Dorsolateral prefrontal cortex (tissue), 122 donors: ENCODE measurements at places on chromosomes 16 and 17.

GRCh38 chr16:68627951-68628425 lies 17.1 kb upstream of the CDH3 start:
- no peak for DNase-seq

DNA sequence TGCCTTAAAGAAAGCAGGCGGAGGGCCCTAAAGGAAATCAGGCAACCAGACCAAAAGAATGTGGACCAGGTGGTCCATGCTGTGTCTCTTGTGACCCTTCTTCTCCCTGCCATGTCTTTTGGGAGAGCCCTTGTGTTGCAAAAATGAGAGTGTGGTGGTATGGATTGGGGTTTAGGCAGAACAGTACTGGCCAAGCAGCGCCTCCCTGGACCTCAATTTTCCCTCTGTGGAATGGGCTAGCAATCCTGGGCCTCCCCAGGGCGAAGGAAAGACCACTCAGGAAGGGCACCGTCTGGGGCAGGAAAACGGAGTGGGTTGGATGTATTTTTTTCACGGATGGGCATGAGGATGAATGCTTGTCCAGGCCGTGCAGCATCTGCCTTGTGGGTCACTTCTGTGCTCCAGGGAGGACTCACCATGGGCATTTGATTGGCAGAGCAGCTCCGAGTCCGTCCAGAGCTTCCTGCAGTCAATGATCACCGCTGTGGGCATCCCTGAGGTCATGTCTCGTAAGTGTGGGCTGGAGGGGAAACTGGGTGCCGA lies 7.6 kb upstream of the NLRC5 start:
- DNase-seq, result no peak

DNA sequence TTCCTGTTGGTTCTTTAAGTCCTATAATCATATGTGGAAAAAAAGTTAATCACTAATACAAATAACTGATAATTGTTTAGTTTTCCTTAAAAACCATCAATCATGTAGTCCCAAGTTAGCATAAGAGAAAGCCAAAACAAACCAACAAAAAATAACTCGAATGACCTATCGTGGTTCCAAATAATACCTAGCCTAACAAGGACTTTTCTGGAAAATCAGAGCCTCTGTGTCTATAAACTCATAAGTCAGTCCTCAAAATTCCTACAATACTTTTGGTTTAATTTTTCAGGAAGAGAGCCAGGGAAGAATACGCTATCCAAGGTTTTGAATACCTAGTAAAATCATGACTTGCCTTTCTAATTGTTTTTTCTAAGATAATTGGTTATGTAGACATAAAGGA lies 975.3 kb upstream of the SOX9 start:
- DNase-seq, result no peak

- DNase-seq, result no peak
These were observed 13.3 kb upstream of the PECAM1 start for GRCh38 chr17:64403881-64404460.

- DNase-seq, result peak; percentile 19
These were observed 18.0 kb downstream of the GRB7 start for GRCh38 chr17:39755554-39756379.

GRCh38 chr16:88936008-88936555 lies 40.9 kb downstream of the CBFA2T3 start:
- no peak for DNase-seq

DNA sequence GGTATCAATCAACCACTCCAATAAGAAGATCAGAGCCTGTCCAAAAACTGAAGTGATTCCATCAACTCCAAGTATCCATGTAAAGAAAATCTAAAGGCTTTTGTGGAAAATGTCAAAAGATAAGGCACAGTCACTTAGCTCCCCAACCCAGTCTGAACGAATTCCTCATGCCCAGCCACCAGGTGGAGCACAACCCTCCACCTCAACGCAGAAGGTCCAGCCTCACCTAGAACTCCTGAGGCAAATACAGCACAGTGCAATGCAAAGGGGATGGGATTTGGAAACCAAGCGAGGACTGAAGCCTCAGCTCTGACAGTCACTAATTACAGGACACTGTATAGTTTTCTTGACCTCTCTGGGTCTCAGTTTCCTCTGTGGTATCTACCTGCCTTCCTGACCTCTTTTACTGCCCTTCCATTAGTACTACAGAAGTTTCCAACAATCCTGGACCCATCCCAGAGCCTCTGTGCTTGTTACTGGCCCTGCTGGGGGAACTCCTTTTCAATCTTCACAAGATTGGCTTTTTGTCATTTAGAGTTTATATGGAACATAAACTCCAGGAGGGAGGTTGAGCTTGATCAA lies 2.0 kb downstream of the NCBP3 start:
- DNase-seq, result no peak

DNA sequence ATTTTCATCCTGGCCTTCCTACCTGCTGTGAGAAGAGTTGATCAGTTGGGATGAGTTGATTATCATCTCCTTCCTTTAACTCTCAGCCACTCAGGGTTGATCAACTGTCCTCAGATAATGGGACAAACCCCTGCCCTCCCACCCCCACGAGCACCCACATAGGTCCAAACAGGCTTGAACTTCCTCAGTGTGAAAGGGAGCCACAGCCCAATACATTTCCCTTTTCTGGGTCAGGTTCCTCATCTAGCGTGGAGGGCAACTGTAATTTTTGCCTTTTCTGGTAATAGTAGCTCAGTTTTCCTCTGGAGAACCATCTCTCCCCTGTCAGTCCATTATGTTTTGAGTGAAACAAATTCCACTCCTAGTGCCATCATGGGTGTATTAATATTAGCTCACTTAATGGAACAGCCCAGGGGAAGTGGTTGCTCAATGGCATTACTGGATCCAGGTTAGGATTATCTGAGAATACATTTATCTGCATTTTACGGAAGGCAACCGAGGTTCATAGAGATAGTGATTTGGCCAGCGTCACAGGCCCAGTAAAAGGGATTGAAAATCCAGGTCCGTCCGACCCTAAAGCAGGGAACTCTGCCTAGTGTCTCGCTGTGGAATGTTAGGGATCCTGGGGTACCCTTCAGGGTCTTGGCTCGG lies 476 bp upstream of the LPCAT2 start:
- DNase-seq, result no peak

DNA sequence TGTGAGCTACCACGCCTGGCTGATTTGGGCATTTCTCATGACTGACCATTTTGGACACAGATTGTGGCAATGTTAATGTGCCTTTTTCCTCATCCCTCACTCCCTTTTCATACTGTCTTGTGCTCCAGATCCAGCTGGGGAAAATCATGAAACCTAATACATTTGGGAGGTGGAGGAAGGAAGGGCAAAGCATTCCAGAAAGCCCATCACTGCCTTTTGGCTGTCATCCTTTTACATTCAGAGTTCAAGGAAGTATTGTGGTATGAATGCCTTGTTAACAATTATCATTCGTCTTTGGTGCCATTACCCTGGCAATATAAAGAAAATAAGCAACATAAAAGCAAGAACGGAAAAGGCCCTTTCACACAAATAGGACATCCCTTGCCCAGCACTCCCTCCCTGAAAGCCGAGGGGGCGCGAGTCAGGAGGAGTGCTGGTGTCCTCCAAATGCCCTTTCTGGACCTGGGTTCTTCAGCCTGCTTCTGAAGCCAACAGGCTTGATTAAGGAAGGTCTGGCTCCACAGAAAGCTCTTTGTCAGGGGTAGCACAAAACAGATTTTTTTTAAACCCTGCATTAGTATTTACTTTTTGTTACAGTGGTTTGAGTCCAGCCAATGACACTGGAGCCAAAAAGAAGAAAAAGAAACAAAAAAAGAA lies 20.1 kb downstream of the NMT1 start:
- DNase-seq, result no peak

DNA sequence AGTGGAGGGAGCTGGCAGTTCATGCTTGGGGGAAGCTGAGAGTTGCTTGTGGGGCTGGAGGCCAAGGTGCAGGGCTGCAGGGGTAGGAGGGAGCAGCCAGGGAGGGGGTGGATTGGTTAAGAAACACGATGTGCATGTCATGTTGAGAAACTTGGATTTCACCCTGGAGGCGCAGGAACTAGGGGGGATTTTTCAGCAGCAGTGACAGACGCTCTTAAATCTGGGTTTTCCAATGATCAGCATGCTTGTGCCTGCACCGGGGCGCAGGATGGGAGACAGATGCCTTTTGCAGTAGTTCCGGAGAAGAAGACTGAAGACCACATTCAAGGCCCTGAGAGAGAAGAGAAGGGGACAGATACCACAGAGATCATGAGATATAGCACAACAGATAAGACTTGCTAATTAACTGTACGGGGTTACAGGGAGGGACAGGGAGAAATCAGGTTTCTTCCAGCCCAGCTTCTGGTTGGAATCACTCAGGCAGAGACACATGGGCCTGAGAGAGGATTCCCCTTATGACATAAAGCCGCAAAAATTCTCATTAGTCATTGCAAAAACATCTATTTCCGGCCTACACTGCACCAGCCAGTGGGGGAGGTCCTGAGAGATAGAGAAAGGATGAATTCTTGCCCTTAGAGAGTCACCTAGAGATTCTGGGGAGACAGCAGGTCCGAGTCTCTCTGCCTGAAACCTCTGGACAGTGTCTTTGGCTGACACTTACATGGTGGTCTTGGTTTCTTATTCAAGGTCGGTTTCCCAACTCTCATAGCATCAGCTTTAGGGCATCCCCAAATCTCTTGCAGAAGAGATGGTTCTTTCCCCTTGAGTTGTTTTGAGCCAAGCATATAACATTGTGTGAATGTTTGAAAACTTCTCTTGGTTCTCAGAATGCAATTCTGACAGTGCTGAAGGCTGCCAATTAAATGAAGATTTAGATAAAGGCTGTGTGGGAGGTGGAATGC lies 27.1 kb downstream of the CDH13 start:
- DNase-seq, result no peak

GRCh38 chr16:64705443-64705842 lies 416.4 kb downstream of the CDH11 start:
- no peak for DNase-seq

DNA sequence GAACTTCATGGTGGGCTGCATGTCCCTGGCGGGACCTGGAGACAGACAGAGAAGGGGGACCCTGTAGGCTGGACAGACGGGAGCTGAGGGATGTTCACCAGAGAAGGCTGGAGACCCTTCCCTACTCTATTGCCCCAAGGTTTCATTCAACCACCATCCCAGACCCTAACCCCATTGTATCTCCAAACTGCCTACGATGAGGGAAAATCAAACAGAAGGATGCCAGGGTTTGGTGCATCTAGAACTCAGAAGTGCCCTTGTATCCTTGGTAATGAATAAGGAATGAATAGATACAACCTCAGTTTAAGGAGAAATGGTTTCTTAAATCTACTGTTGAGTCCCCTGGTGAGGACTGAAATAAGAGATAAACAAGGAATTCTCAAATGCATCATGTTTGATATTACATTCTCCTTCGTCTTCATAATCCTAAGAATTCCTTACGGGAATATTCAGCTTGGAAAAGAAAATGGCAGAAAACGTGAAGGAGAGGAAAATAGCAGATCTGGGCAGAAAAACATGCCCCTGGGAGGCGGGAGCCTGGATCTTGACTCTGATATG lies 16.4 kb downstream of the TNS4 start:
- DNase-seq, result no peak

GRCh38 chr16:75248536-75249380 lies 2.7 kb downstream of the BCAR1 start:
- DNase-seq, result no peak

DNA sequence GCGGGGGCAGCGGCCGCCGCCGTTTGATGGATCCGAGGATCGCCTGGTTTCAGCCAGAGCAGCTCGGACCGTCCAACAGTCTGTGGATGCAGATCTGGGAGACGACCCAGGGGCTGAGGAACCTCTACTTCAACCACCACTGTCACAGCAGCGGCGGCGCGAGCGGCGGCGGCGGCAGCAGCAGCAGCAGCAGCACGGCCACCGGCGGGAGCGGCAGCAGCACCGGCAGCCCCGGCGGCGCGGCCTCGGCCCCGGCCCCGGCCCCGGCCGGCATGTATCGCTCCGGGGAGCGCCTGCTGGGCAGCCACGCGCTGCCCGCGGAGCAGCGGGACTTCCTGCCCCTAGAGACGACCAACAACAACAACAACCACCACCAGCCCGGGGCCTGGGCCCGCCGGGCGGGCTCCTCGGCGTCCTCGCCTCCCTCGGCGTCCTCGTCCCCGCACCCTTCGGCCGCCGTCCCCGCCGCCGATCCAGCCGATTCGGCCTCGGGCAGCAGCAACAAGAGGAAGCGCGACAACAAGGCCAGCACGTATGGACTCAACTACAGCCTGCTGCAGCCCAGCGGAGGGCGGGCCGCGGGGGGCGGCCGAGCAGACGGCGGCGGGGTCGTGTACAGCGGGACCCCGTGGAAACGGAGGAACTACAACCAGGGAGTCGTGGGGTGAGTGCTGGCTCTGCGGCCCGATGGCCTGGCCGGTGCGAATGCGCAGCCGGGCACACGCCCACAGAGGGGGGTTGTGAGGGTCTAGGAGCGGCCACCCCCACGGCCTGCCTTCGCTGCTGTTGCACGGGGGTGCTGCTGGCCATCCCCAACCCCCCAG lies 702 bp downstream of the TENT4B start:
- peak; percentile 35 for DNase-seq

- no peak for DNase-seq
These were observed 14.4 kb downstream of the ZNF232 start for GRCh38 chr17:5097101-5097834.

- DNase-seq, result no peak
These were observed 209.4 kb upstream of the FOXF1 start for GRCh38 chr16:86300746-86301481.
